Kidney (tissue), 22 donors: ENCODE measurements at places on chromosomes 4 and X. TPM values are rescaled to one million over a fixed set of nuclear protein-coding genes. Genes with fewer than 3 reads are reported as not detected.

POF1B gene
- 13.1 TPM for total RNA-seq

F8A3 gene
- total RNA-seq, result 8.2 TPM

FRMPD3 gene
- 0.25 TPM for total RNA-seq

MAGEB10 gene
- not detected for total RNA-seq

OTUD6A gene
- total RNA-seq, result not detected

NPY1R gene
- 32.9 TPM for total RNA-seq

MTTP gene
- total RNA-seq, result 0.19 TPM

VCX gene
- total RNA-seq, result not detected

GYPB gene
- not detected for total RNA-seq

DCHS2 gene
- total RNA-seq, result 0.47 TPM

MAP9 gene
- total RNA-seq, result 20.1 TPM

RNF4 gene
- total RNA-seq, result 61.5 TPM

PDE6B gene
- total RNA-seq, result 10.7 TPM

GABRG1 gene
- total RNA-seq, result not detected

ZNF41 gene
- total RNA-seq, result 12.7 TPM

PGAM4 gene
- total RNA-seq, result not detected

MAGEC1 gene
- total RNA-seq, result not detected

TBC1D19 gene
- total RNA-seq, result 19.1 TPM

RAB9B gene
- total RNA-seq, result 1.1 TPM

ZNF157 gene
- total RNA-seq, result 0.57 TPM

PAGE1 gene
- not detected for total RNA-seq

SPANXB1 gene
- total RNA-seq, result not detected

ATOH1 gene
- total RNA-seq, result not detected

PRSS12 gene
- total RNA-seq, result 1.1 TPM

ADAM29 gene
- not detected for total RNA-seq

HSPA4L gene
- 13.5 TPM for total RNA-seq

EDA gene
- total RNA-seq, result 4.2 TPM

BGN gene
- 164 TPM for total RNA-seq

BCORL1 gene
- total RNA-seq, result 14.1 TPM

NLGN4X gene
- 5.6 TPM for total RNA-seq

MAGEA9B gene
- not detected for total RNA-seq

SLIT2 gene
- total RNA-seq, result 11.5 TPM

SPANXN3 gene
- total RNA-seq, result not detected
